Ovary (tissue), 10 donors: ENCODE measurements at places on chromosomes 16 and 17. TPM values are rescaled to one million over a fixed set of nuclear protein-coding genes. Genes with fewer than 3 reads are reported as not detected.

Gene KRTAP2-1
- not detected for total RNA-seq

Gene SEPTIN12
- total RNA-seq, result 0.32 TPM

Gene PIRT
- total RNA-seq, result not detected

DNA sequence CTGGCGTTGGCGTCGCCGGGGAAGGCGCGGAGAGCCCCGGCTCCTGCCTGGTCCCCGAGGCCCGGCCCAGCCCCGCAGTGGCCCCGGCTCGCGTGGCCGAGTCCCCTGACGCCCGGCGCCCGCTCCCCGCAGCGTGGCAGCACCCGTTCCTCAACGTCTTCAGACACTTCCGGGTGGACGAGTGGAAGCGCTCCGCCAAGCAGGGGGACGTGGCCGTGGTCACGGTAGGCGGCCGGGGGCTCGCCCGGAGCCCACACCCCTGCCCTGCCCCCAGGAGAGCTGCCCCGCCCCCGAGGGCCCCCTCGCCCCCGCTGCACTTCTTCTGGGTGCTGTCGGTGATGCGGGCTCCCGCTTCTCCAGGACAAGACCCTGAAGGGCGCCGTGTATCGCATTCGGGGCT is 466 bp downstream of the WDR90 start:
- H3K4me1 ChIP-seq, result peaks cover 12% of the 10 kb centered on the region
- H3K27me3 ChIP-seq, result no peaks in the 10 kb centered on the region
- peak overlapping the region; percentile 71 for H3K4me3 ChIP-seq

DNA sequence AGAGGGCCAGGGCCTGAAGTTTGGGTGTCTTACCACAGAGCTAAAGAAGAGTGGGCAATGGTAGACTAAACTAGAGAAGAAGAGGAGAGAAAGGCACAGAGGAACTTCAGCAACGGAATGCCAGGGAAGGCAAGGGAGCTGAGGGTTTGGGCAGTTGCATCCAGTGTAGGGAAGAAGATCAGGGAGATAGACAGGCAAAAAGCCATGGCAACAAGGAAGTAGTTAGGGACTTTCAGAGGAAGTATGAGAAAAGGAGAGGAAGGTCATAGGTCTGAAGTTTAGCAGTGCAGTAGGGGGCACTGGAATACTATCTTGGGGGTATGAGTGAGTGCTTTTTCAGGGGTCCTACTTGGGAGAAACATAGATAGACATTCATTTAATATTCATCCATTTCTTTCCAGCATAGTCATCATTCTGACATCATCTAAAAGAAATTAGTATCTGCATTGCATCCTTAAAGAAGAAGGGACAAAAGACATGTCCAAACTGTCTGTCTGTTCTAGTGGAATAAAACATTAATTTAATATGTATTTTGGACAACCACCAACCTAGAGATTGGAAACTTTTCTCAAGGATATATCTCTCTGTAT is 2.2 kb upstream of the NF1 start:
- H3K4me1 ChIP-seq, result peaks cover 2% of the 10 kb centered on the region
- no peak overlapping the region for H3K27ac ChIP-seq
- no peak for DNase-seq
- no peaks in the 10 kb centered on the region for H3K36me3 ChIP-seq

DNA sequence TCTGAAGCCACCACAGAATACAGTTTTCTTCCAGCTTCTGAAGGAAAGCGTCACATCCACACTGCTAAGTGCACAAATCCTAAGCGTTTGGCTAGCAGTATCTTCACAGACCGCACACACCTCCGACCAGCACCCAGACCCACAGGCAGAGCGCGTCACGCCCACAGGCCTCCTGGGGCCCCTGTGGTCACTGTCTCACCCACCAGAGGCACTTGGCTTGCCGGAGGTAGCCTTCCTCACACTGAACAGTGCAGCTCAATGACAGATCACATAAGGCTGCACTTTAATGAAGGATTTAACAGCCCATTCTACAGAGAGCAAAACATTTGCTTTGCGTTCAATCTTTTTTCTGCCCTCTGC is 21.2 kb downstream of the SPHK1 start:
- peak overlapping the region; percentile 61 for H3K27ac ChIP-seq
- no peaks in the 10 kb centered on the region for H3K27me3 ChIP-seq
- H3K36me3 ChIP-seq, result no peaks in the 10 kb centered on the region
- no peak for DNase-seq
- H3K4me3 ChIP-seq, result no peak overlapping the region

DNA sequence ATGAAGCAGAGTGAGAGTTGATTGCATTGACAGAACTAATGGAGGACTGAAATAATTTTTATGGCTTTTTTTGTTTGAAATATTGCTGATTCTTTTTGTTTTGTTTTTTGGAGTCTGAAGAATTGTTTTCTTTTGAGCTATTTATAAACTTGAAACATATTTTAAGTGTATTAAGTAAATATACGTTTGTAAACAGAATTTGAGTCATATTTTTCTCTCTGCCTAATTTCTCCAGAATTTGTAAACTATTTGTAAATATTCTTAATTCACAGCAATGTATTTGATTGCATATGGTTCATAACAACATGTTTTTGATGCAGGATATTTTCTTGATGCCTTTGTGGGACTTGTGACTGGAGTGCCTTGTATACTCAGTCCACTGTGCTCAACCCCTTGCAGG is 50.7 kb downstream of the SLFN11 start:
- H3K27me3 ChIP-seq, result no peaks in the 10 kb centered on the region
- DNase-seq, result no peak
- no peaks in the 10 kb centered on the region for H3K4me1 ChIP-seq
- H3K27ac ChIP-seq, result no peak overlapping the region
- H3K36me3 ChIP-seq, result no peaks in the 10 kb centered on the region

DNA sequence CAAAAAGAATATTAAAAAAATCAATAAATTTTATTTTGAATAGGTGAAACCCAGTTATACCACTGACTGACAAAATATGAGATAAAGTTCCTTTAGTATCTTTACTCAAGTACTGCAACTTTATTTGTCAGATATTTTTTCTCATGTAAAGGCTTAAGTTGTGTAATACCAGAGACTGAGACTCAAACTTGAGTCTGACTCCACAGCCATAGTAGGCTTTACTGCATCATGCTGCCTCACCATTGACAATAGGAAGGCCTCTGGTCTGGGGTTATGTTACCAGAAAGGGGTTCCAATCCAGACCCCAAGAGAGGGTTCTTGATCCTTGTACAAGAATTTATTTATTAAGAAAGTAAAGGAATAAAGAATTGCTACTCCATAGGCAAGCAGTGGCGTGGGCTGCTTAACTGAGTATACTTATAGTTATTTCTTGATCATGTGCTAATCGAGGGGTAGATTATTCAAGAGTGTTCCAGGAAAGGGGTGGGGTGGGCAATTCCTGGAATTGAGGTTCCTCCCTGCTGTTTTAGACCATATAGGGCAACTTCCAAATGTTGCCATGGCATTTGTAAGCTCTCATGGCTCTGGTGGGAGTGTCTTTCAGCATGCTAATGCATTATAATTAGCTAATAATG is 187.4 kb upstream of the WSB1 start:
- H3K27ac ChIP-seq, result no peak overlapping the region
- no peak for DNase-seq
- H3K4me1 ChIP-seq, result no peaks in the 10 kb centered on the region
- no peaks in the 10 kb centered on the region for H3K27me3 ChIP-seq

DNA sequence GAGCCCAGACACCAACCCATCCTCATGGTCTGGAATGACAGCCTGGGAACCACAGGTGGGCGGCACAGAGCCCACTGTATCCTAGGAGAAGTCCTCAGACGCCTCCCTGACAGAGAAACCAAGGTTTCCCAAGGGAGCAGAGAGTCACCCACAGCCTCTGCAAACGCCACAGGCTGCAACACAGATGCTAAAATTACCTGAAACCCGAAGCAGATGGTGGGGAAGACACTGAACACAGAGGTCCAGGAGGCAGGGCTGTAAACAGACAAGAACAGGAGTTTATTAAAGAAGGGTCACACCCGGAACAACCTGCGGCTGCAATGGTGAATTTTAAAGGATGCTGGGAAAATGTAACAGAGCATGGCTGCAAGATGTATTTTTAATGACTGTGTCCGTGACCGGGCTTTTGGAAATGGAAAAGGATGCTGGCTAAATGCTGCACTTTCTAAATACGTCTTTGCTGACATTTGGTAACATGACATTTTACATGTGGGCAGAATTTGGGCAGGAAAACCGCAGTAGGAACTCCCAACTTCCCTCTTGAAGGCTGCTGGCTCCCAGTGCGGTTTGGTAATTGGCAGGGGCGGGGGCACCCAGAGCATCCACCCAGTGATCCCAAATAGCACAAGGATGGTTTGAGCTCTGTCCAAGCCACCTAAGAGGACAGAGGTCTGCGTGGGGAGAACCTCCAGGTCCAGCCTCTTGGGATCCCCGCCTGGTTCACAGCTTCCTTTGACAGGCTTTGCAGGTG is 13.1 kb downstream of the SLC38A8 start:
- H3K4me3 ChIP-seq, result no peak overlapping the region

GRCh38 chr16:89534252-89534756 is 26.1 kb downstream of the SPG7 start:
- no peak overlapping the region for H3K27ac ChIP-seq
- no peaks in the 10 kb centered on the region for H3K4me1 ChIP-seq
- H3K4me3 ChIP-seq, result no peak overlapping the region
- no peaks in the 10 kb centered on the region for H3K27me3 ChIP-seq
- no peak for DNase-seq
